Small intestine (tissue), 16 donors: ENCODE measurements at places on chromosomes 13 and 19.

DNA sequence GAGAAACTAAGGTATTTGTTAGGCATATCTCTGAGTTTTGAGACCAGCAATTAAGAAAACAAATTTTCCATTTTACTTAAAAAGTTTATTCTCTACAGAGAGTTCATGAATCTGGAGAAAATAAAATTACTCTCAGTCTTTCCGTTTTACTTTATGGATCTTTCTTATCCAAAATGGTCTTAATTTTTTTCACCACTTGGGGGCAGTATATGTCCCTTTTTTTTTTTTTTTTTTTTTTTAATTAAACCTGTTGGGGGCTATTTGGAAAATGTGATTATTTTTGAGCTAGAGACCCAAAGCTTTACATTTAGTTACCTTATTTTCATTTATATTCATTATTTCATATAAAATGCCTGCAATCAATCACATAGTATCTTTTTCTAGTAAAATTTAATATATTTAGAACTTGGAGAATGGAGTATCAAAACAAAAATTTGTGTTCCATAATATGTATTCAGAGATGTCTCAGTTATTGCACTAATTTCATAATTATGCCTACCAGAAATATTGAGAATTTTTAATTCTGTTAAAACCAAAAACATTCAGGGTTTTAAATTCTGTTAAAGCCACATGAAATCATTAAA lies 27.1 kb downstream of the PIBF1 start:
- peak; percentile 30 for DNase-seq

GRCh38 chr19:5091684-5092480 lies 123.0 kb downstream of the KDM4B start:
- DNase-seq: no peak

DNA sequence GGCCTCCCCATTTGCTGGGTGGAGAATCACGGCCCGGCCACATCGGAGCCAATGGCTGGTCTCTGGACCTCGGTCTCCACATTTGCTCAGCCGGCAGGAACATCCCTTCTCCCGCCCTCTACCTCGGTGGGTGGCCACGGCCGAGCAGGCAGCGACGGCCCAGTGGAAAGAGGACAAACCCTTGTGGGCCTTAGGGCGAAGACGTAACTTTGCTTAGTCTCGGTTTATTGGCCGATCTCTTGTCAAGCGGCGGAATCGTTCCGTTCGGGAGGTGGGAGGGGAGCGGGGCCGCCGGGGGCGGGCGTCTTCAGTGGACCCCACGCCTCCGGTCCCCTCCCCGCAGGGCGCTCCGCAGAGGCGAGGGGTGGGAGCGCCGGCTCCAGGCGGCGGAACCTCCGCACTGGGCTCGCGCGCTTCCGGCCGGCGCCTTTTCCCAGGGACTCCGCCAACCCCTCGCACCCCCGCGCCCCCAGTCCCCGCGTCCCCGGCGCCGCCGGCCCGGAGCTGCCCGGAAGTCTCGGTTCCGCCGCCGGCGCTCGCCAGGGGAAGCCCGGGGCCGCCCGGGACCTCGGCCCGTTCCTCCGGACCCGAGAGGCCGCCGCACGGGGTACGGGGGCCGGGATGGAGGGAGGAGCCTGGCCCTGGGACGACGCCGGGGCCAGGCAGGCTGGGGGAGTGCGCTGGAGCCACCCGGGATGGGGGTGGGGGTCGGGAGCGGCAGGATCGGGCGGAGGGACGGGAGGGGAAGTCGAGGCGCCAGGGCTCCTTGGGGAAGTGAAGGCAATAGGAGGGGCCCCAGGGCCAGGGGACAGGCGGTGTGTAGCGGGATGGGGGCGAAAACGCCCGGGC lies at the start of gene ZNF580:
Gene ZNF580, plus strand, starts transcription at position 426 of the 849 bp plus-strand sequence. CDS start 1,507 bp downstream, outside the sequence.
- DNase-seq: peak; percentile 84

GRCh38 chr13:114157869-114158495 lies 21.1 kb upstream of the CFAP97D2 start:
- no peak for DNase-seq

GRCh38 chr19:55068950-55069864 lies 6.3 kb upstream of the RDH13 start:
- peak; percentile 83 for DNase-seq

GRCh38 chr13:96834626-96835025 lies 159.7 kb downstream of the OXGR1 start:
- no peak for DNase-seq

DNA sequence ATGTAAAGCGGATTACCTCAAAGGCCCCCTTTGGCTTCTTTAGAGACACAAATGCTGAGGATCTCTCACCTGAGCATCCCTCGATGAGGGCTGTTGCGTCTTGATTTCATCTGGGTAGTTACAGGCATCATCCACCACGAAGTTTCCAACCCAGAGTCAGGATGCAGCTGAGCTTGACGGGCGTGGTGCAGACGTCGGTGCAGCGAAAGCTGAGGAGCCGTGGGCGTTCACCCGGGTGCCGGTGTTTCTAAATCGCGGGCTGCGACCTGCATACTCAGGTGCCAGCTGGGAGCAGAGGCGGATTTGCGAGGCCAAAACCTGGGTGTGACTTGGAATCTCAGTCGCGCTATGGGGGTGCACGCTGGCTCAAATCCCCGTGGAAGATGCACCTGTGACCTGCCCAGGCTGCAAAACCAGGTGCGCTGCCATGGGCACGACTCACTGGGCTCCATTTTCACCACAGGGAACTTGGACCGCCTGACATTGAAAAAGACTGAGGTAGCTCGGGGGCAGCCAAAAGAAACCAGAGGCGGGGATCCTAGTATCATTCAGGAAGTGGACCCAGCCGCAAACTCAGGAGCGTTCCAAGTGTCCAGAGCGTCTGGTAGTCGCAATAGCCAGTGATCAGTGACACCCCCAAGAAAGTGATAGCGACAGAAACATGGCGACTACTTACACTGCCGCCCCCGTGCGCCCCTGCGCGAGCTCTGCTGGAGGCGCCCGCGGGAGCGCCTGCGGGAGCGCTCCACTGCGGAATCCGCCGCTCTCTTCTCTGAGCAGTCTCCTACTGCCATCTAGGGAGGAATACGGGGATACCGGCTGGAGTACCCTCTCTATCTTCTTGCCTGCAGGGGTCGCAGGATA lies 36.4 kb upstream of the IGFL4 start:
- peak; percentile 77 for DNase-seq

GRCh38 chr19:49847731-49848696 lies 2.9 kb upstream of the PTOV1 start:
- no peak for DNase-seq

DNA sequence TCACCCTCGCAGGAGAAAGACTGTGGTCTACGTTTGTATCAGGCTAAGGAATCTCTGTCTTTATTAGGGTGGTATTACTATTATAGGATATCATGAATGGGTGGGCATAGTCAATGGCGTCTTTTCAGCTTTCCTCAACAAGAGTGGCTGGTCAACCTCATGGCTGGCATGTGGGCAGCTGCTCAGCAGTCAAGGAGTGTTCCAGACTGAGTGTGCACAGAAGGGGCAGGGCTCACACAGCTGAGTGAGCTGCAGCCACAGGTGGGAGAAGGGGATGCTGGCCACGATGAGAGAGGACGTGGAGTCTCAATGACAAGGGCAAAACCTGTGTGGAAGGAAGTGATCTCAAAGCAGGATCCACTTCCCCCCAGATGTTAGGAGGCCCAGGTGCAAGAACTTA lies 54.7 kb downstream of the SLC7A1 start:
- DNase-seq: no peak

GRCh38 chr13:77480066-77480465 lies 55.4 kb upstream of the SCEL start:
- DNase-seq: no peak

DNA sequence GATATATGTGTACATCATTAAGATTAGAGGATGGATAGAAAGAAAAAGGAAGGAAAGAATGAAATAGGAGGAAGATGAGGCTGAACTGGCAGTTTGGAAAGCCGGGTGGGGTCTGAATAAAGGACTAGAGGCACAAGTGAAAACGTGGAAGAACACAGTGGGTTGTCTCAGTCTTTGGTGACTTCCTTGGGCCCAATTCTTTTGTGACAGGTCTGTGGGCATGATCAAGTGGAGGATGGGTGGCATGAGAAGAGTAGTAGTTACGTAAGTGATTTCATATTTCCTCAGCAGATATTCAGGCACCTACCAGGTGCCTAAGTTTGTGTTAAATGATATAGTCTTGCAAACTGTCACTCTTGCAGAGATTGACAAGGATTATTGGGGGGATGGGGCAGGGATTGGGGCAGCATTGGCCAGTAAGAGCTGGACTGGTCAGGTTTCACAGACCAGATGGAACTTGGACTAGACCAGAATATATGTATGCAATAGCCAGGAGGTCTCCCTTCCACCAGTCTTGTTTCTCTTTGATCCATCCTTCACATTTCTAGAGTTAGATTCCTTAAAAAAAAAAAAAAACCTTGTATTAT lies 2.7 kb downstream of the TPP2 start:
- no peak for DNase-seq

DNA sequence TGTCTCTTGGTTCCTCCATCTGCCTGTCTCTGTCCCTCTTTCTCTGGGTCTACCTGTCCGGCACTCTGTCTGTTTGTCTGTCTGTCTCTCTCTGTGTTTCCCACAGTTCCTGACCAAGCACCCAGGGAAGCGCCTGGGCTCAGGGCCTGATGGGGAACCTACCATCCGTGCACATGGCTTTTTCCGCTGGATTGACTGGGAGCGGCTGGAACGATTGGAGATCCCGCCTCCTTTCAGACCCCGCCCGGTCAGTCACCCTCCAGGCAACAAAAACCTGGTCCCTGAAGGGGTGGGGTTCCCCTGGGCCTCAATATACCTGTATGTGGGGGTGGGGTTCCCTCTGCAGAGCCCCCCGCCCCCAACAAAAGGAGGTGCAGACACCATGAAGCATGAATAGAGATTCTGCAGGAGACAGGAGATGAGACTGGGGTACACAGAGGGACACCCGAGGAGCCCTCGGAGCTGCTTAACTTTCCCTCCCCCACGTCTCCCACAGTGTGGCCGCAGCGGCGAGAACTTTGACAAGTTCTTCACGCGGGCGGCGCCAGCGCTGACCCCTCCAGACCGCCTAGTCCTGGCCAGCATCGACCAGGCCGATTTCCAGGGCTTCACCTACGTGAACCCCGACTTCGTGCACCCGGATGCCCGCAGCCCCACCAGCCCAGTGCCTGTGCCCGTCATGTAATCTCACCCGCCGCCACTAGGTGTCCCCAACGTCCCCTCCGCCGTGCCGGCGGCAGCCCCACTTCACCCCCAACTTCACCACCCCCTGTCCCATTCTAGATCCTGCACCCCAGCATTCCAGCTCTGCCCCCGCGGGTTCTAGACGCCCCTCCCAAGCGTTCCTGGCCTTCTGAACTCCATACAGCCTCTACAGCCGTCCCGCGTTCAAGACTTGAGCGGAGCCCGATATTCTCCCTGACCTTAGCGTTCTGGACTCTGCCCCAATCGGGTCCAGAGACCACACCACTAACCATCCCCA lies 2.6 kb upstream of the CACNG7 start:
- DNase-seq: peak; percentile 43
